NCI-H345 (cell line): ENCODE measurements at places on chromosomes 6 and 20.
A peak's percentile ranks its signal among the peaks of the same experiment; 100 is the strongest.

DNA sequence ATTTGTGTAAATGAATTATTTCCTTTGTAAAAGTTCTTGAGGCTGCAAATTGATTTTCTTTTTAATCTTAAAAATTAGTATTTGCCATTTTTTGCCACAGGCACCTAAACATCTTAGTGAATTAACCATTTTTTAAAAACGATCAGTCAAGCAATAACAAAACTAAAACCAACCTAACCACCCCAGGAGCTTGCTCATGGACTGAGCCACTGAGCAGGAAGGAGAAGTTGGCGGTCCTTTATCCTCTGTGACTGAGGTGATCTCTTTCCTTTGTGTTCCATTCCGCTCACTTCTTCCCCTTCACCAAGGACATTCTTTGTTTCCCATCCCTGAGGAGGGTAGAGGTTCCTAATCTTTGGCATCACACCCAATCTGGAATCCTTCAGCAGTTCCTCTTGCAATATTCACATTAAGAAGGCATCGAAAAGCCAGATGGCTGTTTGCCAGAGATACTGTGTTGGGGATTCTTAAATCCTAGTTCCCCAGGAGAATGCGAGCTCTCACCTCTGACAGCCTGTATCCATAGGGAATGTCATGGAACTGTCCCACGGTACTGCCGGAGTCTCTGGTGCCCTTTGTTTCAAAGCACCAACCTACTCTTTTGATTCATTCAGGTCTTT, 30.5 kb downstream of the RPRD1B start:
- DNase-seq, result no peak

DNA sequence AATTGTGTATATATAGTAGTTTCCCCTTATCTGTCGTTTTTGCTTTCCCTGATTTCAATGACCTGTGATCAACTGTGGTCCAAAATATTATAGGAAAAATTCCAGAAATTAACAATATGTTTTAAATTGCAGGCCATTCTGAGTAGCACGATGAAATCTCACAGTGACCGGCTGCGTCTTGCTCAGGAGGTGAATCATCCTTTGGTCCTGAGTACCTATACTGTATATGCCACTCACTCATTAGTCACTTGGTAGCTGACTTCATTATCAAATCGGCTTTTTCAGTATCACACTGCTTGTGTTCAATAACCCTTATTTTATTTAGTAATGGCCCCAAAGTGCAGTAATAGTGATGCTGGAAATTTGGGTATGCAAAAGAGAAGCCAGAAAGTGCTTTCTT, 728.3 kb upstream of the EYS start:
- no peak for DNase-seq

DNA sequence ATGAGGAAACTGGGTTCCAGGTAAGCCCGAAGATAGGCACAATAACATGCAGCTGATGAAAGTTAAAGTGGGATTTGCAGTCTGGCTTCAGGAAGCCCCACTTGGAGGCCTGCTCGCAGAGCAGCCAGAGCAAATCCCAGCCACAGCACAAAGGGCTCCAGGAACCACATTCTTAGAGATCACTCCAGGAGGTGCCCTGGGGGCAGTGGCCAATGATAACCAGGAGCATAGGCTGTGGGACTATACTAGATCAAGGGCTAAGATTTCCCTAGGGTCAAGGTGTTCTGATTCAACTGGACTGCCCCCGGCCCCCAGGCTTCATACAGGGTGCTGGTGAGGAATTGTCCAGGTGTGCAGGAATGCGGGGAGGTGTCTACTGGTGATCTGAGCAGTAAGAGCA, 133.9 kb upstream of the PTPRT start:
- no peak for DNase-seq

DNA sequence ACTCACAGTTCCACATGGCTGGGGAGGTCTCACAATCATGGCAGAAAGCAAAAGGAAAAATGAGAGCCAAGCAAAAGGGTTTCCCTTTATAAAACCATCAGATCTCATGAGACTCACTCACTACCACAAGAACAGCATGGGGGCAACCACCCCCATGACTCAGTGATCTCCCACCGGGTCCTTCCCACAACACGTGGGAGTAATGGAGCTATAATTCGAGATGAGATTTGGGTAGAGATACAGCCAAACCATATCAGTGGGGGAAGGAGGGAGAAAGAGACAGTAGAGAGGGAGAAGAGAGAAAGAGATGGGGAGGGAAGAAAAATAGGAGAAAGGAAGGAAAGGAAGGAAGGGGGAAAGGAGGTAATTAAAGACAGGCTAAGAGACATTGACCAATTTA, 30.1 kb downstream of the GMDS start:
- DNase-seq, result no peak

- DNase-seq, result no peak
Measured at GRCh38 chr20:34710861-34711574, 6.9 kb downstream of the TP53INP2 start.

GRCh38 chr6:169701311-169701953, 397 bp downstream of the WDR27 start:
- DNase-seq, result peak; percentile 22
